ENCODE measurements at places on chromosomes 1 and 21. TPM values are rescaled to one million over a fixed set of nuclear protein-coding genes. Genes with fewer than 3 reads are reported as not detected.

The AKT3 gene
- 52.5 TPM for total RNA-seq

The ATAD3C gene
- total RNA-seq = 7.8 TPM

The CLIC6 gene
- total RNA-seq = 23.5 TPM

The NTNG1 gene
- total RNA-seq = 9.6 TPM

The AMY1B gene
- 5.8 TPM for total RNA-seq

The CNR2 gene
- total RNA-seq = not detected

The PIK3R3 gene
- 39.2 TPM for total RNA-seq

The SYT14 gene
- not detected for total RNA-seq

The RGSL1 gene
- total RNA-seq = not detected

The ALPL gene
- 123 TPM for total RNA-seq

Data from lower lobe of right lung (tissue), 2 donors.